ENCODE measurements at places on chromosomes 1 and 21. TPM values are rescaled to one million over a fixed set of nuclear protein-coding genes. Genes with fewer than 3 reads are reported as not detected.
A peak's percentile ranks its signal among the peaks of the same experiment; 100 is the strongest.

KCNA3 gene
- not detected for total RNA-seq

RHEX gene
- 1.1 TPM for total RNA-seq

ACTA1 gene
- total RNA-seq, result not detected

SZRD1 gene
- 125 TPM for total RNA-seq

IGSF9 gene
- total RNA-seq, result 0.03 TPM

CYP4B1 gene
- not detected for total RNA-seq

KCNJ15 gene
- total RNA-seq, result not detected

DNA sequence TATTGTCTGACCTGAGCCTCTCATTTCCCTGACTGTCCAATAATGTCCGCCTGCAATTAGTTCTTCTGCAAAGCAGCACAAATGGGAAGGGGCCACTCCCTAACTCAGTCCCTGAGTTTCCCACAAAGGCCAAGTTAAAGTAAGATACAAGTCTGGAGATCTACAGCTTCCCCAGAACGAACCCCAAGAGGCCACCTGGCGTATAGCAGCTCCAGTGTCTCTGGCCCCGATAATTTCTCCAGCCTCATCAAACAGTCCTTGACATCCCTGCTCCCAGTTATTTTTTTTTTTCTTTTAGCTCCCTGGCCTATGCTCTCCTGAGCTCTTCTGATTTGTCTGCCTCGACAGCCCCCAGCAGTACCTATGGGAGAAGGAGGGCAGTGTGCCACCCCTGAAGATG lies 8.1 kb upstream of the ACKR1 start:
- DNase-seq, result no peak

GRCh38 chr1:200971955-200972711 lies 51.4 kb downstream of the KIF21B start:
- peak; percentile 22 for DNase-seq

DNA sequence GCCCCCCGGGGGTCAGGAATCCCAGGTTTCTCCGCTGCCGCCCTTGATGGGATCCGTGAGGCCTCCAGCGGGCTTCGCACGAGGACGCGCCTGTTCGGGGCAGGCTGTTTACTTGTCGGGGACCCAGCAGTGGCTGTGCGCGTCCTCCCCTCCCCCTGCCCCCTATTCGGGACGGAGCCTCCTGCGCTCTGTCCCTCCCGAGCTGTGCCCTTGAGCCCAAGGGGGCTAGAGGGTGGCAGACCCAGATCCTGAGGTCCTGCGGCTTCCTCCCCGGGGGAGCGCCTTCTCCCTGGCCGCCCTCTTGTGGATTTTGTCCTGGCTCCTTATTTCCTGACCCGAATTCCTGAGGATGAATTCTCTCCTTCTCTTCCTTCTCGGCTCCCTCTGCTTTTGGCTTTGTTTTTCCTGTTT lies 38.4 kb downstream of the PIK3CD start:
- peak; percentile 35 for DNase-seq

DNA sequence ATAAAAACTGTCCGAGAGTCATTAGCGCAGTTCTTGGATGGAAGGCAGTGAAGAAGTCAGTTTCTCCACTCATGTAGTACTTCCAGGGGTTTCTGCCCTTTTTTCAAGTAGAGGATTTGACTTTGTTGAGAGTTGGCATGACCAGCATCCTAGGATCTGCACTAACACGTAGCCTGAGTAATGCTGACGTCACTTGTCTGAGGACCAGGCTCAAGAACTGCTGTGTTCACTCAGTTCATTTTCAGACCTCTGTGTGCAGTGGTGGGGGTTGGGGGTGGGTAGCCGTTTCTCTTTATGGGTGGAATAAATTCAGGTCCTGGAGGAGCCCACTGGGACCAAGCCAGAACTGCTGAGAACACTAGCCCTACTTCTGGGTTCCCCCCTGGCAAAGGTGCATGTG lies 53.3 kb downstream of the MRPS6 start:
- no peak for DNase-seq

GRCh38 chr1:2513939-2514652 lies 12.3 kb downstream of the PANK4 start:
- no peak for DNase-seq

GRCh38 chr1:165841582-165842017 lies 14.2 kb downstream of the UCK2 start:
- no peak for DNase-seq

DNA sequence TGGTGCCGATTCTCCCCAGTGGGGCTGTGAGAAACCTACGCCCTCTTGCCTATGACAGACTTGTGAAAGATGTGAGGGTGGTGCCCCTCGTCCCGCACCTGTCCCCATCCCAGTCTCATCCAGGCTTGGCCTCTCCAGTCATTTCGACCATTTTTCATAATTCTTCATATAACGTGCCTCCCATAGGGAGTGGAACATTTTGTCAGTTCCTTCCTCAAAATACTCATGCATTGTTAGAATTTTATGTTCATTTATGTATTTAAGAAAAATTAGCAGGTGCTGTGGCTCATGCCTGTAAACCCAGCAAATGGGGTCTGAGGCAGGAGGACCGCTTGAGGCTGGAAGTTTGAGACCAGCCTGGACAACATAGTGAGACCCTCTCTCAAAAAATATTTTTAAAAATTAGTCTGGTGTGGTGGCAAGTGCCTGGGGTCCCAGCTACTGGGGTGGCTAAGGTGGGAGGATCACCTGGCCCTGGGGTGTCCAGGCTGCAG lies 19.7 kb upstream of the SMPDL3B start:
- no peak for DNase-seq

DNA sequence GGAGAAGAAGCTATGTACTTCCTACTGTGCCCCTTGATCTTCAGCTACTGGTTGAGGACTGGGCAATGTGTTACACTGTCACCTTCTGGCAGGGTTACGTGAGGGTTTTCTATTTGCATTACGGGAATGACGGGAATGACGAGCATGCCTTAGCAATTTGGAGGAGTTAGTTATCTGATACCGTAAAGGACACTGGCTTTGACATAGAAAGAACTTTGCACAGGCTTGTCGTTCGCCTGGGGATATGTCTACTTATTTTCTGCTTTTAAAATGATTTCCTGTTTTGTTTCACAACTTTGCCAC lies 19.8 kb upstream of the ACBD6 start:
- DNase-seq, result no peak

- DNase-seq, result no peak
Measured at GRCh38 chr1:28035420-28035819, 53.0 kb downstream of the EYA3 start.

GRCh38 chr21:16837721-16838120 lies 675.1 kb upstream of the CXADR start:
- DNase-seq, result no peak

All from Caki2 (cell line).